ENCODE measurements at places on chromosomes 7 and 10.

- DNase-seq = no peak
Measured at GRCh38 chr10:27413831-27414348, 90.2 kb upstream of the RAB18 start.

GRCh38 chr10:30371954-30372353 is 22.9 kb upstream of the MTPAP start:
- DNase-seq = no peak

- no peak for DNase-seq
Measured at GRCh38 chr7:44322631-44323363, 2.6 kb downstream of the CAMK2B start.

DNA sequence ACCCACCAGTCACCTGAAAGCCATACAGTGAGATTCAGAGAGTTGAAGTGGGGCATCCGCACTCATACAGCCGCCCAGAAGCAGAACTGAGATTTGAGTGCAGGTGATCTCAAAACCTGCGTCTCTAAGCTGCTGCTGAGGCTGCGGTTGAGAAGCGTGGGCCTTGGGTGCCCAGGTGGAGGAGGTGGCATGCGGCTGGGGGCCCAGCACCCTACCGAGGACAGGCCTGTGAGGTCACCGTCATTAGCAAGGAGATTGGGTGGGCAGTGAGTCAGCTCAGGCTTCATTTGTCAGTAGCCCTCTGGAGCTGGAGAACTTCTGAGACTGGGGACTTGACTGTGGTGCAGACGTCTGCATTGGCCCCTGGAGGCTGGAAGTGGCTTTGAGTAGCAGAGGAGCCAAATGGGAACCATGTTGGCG is 29.8 kb downstream of the ZMIZ1 start:
- DNase-seq = no peak

DNA sequence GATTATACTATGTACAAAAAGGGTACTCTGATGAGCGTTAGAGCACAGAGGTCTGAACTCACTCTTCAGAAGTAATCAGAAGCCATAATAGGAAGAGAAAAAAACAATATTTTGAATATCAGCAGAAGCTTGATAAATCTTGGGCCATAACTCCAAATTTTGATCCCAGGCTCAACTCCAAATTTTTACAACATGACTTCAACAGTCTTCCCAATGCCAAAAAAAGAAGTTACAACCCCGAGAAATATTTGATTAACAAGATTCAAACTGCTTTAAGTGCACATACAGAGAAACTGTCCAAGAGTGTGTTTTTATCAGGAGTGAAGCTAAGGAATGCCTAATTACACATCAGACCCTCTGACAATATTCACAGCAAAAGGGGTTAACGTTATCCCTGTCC is 7.5 kb downstream of the MPP7 start:
- no peak for DNase-seq

DNA sequence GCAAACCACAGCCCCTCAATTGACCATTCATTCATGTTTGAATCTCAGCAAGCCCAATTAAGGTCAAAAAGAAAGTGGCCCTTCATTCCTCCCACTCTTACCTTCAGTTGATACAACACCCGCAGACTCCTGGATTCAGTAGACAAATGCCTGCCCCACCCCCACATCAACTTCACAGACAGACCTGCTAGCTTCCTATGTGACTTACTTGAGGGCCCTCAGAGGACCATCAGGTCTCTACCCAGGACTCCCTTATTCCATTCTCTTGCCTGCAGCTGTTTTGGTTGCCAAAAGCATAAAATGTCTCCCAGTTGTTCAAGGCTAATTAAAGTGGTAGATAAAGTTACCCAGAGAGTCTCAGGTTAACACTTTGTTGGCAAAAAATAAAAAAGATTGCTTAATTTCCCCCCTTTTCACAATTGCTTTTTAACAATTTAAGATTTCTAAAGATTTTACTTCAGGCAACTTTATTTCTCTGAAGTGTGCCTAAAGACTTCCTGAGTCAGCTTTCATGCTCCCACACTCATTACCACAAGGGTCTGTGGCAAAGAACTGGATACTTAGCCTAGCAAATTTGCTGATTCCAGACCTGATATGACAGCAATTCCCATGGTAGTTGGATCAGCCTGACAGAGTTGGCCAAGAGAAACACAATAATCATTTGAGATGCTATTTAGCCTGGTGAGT is 3.3 kb upstream of the MTERF1 start:
- DNase-seq = no peak

All from stimulated activated CD8-positive, alpha-beta memory T cell treated with anti-CD3 and anti-CD28 coated beads, Interleukin-7, amount 100 ng/mL, for 24 hours (primary cell).